ENCODE measurements at places on chromosomes 12 and 14. TPM values are rescaled to one million over a fixed set of nuclear protein-coding genes. Genes with fewer than 3 reads are reported as not detected.

DNA sequence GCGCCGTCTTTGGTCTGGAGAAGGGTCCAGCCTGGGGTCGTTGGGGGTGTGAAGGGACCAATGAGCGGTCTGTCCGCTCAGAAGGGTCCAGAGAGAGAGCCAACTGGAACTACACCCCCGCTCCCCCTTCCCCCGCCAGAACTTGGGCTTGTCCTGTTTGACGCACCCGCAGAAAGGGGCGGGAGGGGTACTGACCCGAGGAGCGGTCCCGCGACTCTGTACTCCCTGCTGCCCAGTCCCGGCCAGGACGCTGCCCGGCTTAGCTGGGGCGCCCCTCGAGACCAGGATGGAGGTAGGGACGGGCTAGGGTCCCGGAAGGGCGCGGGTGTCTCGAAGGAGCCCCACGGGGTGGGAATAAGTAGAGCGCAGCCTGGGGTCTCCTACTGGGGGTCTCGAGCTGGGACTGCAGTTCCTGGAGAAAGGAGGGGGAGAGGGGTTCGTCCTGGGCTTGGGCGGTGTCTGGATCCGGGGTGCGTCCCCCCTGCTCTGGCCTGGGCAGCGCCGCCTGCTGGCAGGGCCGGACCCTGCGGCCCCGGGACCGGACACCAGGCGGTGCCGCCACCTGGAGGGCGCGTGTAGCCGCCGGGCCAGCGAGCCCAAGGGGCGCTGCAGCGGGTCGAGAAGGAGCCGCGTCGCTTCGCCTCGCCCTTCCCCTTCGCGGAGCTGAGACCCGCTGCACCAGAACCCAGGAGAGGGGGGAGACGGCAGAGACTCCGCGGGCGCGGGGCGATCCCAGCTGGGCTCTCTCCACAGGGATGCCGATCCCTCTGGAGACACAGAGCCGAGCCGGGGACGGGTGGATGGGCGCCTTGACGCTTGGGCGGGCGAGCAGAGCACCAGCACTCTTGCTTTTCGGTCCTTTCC is 3.8 kb upstream of the CACNB3 start:
- DNase-seq: no peak

DNA sequence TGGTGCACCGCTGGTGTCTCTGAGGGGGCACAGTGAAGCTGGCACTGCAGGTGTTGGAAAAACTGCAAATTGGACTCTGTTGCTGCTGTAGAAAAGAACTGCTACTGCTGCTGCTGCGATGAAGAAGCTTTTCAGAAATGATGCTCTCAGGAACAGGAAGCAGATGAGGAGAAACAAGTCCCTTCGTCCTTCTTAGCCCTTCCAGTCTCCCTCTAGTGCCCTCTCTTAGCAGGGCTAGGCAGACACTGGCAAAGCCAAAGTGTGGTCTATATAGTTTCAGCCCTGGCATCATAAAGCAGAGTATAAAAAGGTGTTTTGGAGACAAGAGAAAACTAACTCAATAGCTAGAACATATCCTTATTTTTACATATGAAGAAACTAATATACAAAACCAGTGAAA is 174.5 kb downstream of the MYRFL start:
- no peak for DNase-seq

DNA sequence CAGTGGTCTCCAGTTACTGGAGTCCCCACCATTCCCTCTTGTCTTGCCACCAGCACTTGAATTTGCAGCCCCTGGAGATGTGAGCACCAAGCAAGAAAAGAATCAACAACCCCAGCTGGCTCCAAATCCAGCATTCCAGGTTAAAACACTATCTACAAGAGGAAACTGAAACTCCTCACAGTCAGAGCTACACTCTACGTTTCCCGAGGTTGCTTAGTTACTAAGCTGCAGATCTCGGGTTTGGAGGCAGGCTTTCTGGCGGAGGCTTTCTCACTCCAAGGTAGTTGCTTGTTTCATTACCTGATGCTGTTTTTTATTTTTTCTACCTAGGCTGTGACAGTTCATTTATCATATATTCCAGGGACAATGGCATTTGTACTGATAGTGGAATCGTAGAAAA is 248.1 kb downstream of the GLT1D1 start:
- DNase-seq: no peak

- DNase-seq: no peak
Measured at GRCh38 chr12:44968965-44969364, 81.9 kb downstream of the DBX2 start.

- peak; percentile 61 for DNase-seq
Measured at GRCh38 chr12:97575403-97576193, 113.0 kb downstream of the RMST start.

GRCh38 chr12:124849382-124849781 is 14.3 kb downstream of the SCARB1 start:
- no peak for DNase-seq

Gene DPPA3
- total RNA-seq: not detected

Gene TSPAN9
- 18.5 TPM for total RNA-seq

All from kidney epithelial cell (primary cell).